ENCODE measurements at places on chromosomes 7 and 10. TPM values are rescaled to one million over a fixed set of nuclear protein-coding genes. Genes with fewer than 3 reads are reported as not detected.

The CACNA2D1 gene
- total RNA-seq, result 94.8 TPM

The PRTFDC1 gene
- 6.8 TPM for total RNA-seq

The TACC2 gene
- total RNA-seq, result 7.8 TPM

The SGCE gene
- 40.4 TPM for total RNA-seq

The TMEM196 gene
- total RNA-seq, result not detected

The METTL27 gene
- 5.0 TPM for total RNA-seq

The ECHDC3 gene
- total RNA-seq, result 3.9 TPM

The PKD2L1 gene
- total RNA-seq, result not detected

The ZDHHC6 gene
- total RNA-seq, result 24.9 TPM

The RASA4B gene
- 2.5 TPM for total RNA-seq

The OR9A4 gene
- total RNA-seq, result not detected

The HOXA2 gene
- total RNA-seq, result 0.30 TPM

The RBM28 gene
- 19.0 TPM for total RNA-seq

The GPR85 gene
- 2.6 TPM for total RNA-seq

The C10orf105 gene
- total RNA-seq, result not detected

The EBLN1 gene
- total RNA-seq, result not detected

The SLC18A2 gene
- total RNA-seq, result 0.05 TPM

The CALHM3 gene
- total RNA-seq, result not detected

The NPSR1 gene
- not detected for total RNA-seq

The POU6F2 gene
- total RNA-seq, result not detected

The SFMBT2 gene
- 0.14 TPM for total RNA-seq

The PLPP4 gene
- total RNA-seq, result 49.6 TPM

The CH25H gene
- total RNA-seq, result not detected

The TMEM273 gene
- total RNA-seq, result not detected

The ZNF485 gene
- total RNA-seq, result 2.1 TPM

The JAZF1 gene
- 11.0 TPM for total RNA-seq

The HERPUD2 gene
- 16.6 TPM for total RNA-seq

The COL26A1 gene
- not detected for total RNA-seq

The NOS3 gene
- total RNA-seq, result 6.5 TPM

The AKR1D1 gene
- not detected for total RNA-seq

The PDE6C gene
- total RNA-seq, result not detected

The STEAP4 gene
- not detected for total RNA-seq

The AGBL3 gene
- total RNA-seq, result 0.89 TPM

The NAT16 gene
- not detected for total RNA-seq

The CDHR1 gene
- under 0.01 TPM for total RNA-seq

The SHTN1 gene
- total RNA-seq, result 2.9 TPM

The HOXA5 gene
- 2.7 TPM for total RNA-seq

The DHTKD1 gene
- total RNA-seq, result 25.3 TPM

The IPMK gene
- total RNA-seq, result 5.6 TPM

The EN2 gene
- total RNA-seq, result under 0.01 TPM

The VAX1 gene
- not detected for total RNA-seq

The ENKUR gene
- total RNA-seq, result 0.18 TPM

All from smooth muscle cell of the umbilical artery (primary cell).